ENCODE measurements at places on chromosomes 7 and 10.
A peak's percentile ranks its signal among the peaks of the same experiment; 100 is the strongest.

- no peak for DNase-seq
Observed at GRCh38 chr10:91597197-91597881, 35.5 kb downstream of the PPP1R3C start.

DNA sequence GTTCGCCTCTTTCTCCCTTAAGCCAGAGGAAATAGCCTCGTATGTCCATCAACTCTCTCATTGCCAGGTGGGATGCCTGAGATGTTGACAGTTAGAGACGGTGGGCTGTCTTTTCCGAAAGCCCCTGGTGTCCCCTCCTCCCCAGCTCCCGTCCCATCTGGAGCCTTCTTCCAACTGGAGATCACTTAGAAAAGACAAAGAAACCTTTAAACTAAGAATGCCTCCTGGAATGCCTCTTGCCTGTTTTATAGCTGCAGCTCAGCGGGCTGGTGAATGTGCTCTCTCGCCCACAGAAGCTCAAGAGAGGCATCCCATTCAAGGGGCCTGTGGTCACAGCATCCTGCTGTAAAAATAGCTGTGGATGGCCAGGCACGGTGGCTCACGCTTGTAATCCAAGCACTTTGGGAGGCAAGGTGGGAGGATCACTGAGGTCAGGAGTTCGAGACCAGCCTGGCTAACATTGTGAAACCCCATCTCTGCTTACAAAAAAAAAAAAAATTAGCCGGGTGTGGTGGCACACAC is 5.2 kb upstream of the MYL10 start:
- DNase-seq = no peak

GRCh38 chr10:114207349-114207748 is 28.2 kb downstream of the TDRD1 start:
- DNase-seq = no peak

DNA sequence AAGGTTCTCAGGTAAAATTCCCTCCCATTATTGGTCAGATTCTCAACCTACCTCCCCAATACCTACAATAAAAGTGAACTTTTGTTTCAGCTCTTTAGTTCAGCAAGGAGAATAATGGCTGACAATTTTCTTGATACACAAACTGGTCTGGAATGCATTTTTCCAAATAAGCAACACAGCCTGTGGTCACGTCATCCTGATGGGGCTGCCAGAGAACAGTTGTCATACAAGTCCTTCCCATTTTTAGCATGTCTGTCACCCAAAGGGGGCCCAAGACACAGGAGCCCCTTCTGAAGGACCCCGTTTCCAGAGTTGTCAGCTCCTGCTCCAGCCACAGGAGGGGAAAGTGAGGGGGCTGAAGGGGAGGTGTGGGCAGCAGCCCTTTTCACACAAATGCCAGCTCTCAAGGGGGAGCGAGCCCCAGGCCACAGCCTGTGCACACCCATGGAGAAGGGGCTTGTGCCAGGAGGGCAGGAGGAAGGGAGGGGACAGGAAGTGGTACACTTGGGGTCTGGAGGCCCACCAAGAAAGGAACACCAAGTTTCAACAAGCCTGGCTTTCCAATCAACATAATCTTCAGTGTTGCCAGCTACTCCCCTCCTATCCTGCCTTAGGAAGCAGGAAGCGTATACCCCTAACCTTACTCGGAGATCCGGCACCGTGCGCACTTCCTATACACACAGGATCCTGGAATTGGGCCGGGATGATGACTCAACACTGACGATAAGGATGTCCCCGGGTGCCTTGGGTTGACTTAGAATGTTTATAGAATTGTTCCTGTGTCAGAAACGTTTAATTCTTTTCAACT is 43.4 kb upstream of the PDLIM1 start:
- no peak for DNase-seq

DNA sequence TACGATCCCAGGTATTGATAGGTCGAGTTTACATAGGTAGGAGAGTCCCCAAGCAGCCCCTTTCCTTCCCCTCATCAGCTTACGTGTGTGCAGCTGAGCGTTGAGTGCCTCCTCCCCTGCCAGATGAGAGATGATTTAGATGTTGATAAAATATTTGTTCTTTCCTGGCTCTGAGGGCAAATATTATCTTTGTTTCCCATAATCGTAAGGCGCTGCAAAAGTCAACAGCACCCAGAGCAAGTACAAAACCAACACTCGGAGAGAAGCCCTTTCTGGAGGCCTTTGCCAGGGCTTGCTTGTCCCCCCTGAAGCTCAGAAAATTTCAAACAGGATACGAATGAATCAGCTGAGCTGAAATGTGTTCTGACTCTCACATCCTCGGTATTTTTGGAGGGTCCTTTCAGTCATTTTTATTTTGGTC is 683.2 kb downstream of the LRMDA start:
- no peak for DNase-seq

DNA sequence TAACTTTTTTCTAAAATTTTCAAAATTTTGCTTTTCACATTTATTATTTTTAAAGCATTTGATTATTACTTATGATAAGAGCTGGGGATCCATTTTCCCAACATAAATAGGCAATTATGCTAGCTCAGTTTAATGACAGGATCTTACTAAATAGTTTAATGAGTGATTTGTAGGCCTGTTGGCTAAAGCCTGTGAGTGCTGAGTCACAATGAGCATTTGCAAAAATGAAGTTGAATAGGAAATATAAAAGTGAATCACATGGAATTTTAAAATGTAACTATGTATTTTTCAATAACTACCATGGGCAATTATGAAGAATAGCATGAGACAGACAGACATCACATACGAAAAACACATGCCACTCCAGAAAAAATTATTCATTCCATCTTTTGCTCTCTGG is 45.1 kb upstream of the ZPBP start:
- no peak for DNase-seq

DNA sequence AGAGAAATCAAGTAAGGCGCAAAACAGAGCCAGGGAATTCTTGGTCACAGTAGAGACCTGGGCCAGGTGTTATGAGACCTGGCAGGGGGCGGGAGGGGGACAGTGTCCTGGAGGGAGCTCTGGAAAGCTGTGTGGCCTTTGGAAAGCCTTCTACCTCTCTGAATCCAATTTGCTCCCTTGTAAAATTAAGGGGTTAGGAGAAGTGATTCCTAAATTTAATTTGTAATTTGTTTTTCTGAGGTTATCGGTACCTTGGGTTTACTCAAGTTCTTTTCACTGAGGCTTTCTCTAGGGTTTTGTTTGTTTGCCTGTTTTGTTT is 920.8 kb downstream of the TYW1 start:
- DNase-seq = no peak

GRCh38 chr10:73991884-73992245 is 6.1 kb upstream of the VCL start:
- peak; percentile 79 for DNase-seq

Data from AML-193 (cell line).